Ovary (tissue), 10 donors: ENCODE measurements at places on chromosomes 12 and 14. TPM values are rescaled to one million over a fixed set of nuclear protein-coding genes. Genes with fewer than 3 reads are reported as not detected.
A peak's percentile ranks its signal among the peaks of the same experiment; 100 is the strongest.

- no peaks in the 10 kb centered on the region for H3K36me3 ChIP-seq
- DNase-seq = no peak
- H3K4me1 ChIP-seq = no peaks in the 10 kb centered on the region
- no peaks in the 10 kb centered on the region for H3K27me3 ChIP-seq
These were observed 57.0 kb downstream of the CATSPERB start for GRCh38 chr14:91674911-91675310.

The RBP5 gene
- total RNA-seq = 17.3 TPM

The IRAK3 gene
- total RNA-seq = 11.4 TPM

- H3K27me3 ChIP-seq = no peaks in the 10 kb centered on the region
- H3K4me1 ChIP-seq = no peaks in the 10 kb centered on the region
- no peak overlapping the region for H3K27ac ChIP-seq
These were observed 174.1 kb upstream of the PRICKLE1 start for GRCh38 chr12:42763682-42764081.

GRCh38 chr14:40656311-40656710 is 950.4 kb upstream of the LRFN5 start:
- H3K27ac ChIP-seq = no peak overlapping the region
- H3K36me3 ChIP-seq = no peaks in the 10 kb centered on the region
- no peaks in the 10 kb centered on the region for H3K4me1 ChIP-seq
- no peak for DNase-seq
- H3K27me3 ChIP-seq = no peaks in the 10 kb centered on the region
- H3K4me3 ChIP-seq = no peak overlapping the region

The ITGB7 gene
- 2.9 TPM for total RNA-seq

DNA sequence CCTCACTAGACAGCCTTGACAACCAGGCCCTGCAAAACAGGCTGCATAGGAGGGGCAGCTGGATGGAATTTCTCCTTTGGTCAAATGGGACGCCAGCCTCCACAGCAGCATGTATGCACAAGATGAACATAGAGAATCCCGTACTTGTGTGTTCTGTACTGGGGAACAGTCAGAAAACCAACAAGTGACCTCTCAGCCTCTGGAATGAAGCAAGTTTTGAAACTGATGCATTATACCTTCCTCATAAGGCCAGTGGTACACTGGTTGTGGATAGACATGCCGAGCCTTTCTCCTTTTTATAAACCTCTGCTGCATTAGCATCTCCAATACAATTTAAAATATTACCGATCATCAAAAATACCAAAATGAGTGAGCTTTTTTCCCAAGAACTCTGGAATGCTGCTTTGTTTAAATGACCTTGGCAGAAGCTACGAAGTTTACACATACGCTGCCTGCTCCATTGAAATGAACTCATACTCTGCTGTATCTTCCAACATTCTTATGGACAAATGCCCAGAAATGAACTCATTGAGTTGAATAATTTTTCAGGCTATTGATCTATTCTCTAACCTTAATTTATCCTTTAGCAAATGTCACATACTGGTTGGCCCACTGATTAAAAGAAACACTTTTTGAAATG is 47.6 kb upstream of the FERMT2 start:
- H3K27ac ChIP-seq = peak overlapping the region; percentile 34
- no peak overlapping the region for H3K4me3 ChIP-seq
- peaks cover 9% of the 10 kb centered on the region for H3K4me1 ChIP-seq
- no peak for DNase-seq

DNA sequence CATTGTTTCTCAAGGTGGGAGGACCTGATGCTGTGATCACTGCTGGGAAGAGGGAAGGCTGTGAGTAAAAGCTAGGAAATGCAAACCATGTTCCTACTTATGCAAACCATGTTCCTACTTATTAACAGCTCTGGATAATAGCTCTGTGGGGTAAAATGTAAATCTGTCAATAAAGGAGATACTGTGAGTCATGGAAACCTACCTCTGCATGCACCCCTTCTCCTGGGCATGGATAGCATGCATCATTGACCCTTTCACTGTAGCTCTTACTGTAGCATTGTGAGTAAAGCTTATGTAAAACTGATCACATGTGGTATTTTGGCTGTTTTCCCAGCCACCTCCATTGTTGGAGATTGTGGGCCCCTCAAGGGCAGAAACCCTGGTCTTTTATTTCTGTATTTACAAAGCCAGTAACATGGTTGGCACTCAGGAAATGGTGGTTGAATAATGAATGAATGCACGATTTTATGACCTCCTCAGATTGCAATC is 253.7 kb downstream of the GRIN2B start:
- no peaks in the 10 kb centered on the region for H3K36me3 ChIP-seq
- DNase-seq = no peak
- peaks cover 1% of the 10 kb centered on the region for H3K4me1 ChIP-seq
- no peak overlapping the region for H3K4me3 ChIP-seq
- no peaks in the 10 kb centered on the region for H3K27me3 ChIP-seq
- H3K27ac ChIP-seq = no peak overlapping the region

GRCh38 chr14:99627510-99628381 is 17.2 kb upstream of the HHIPL1 start:
- no peak overlapping the region for H3K4me3 ChIP-seq
- DNase-seq = no peak
- no peaks in the 10 kb centered on the region for H3K36me3 ChIP-seq
- H3K27ac ChIP-seq = no peak overlapping the region
- H3K4me1 ChIP-seq = peaks cover 1% of the 10 kb centered on the region

- no peaks in the 10 kb centered on the region for H3K27me3 ChIP-seq
- H3K4me1 ChIP-seq = peaks cover 3% of the 10 kb centered on the region
- no peak for DNase-seq
- H3K4me3 ChIP-seq = no peak overlapping the region
- no peak overlapping the region for H3K27ac ChIP-seq
These were observed 55.9 kb downstream of the C14orf132 start for GRCh38 chr14:96095058-96095457.

The SMCO2 gene
- not detected for total RNA-seq

The OAS1 gene
- 6.3 TPM for total RNA-seq

DNA sequence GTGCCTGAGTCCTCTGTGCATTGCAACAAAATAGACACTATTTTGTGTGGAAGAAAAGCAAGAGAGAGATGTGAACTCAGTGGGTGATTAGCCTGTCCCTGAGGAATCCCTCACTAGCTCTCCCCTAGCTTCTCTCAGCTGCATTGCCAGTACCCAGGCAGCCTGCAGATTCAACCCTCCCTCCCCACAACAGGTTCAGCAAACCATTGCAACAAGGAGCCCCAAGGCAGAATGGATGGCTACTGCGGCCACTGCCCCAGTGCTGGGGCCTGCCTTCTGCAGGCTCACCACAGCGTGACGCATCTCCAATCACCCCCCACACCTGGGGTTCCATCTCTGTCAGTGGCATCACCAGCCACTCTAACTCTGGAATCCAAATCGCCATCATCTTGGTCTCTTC is 2.3 kb downstream of the CRACR2A start:
- no peaks in the 10 kb centered on the region for H3K27me3 ChIP-seq
- no peak overlapping the region for H3K27ac ChIP-seq
- no peak overlapping the region for H3K4me3 ChIP-seq

GRCh38 chr14:24058951-24059475 is 7.2 kb downstream of the CARMIL3 start:
- H3K36me3 ChIP-seq = no peaks in the 10 kb centered on the region
- no peak overlapping the region for H3K27ac ChIP-seq
- H3K4me3 ChIP-seq = no peak overlapping the region

GRCh38 chr14:101681795-101682194 is 79.7 kb upstream of the PPP2R5C start:
- no peaks in the 10 kb centered on the region for H3K4me1 ChIP-seq
- H3K36me3 ChIP-seq = no peaks in the 10 kb centered on the region
- no peak for DNase-seq
- no peak overlapping the region for H3K27ac ChIP-seq
- no peak overlapping the region for H3K4me3 ChIP-seq
- no peaks in the 10 kb centered on the region for H3K27me3 ChIP-seq

GRCh38 chr12:59500915-59501314 is 94.9 kb upstream of the SLC16A7 start:
- H3K27ac ChIP-seq = no peak overlapping the region
- no peaks in the 10 kb centered on the region for H3K27me3 ChIP-seq
- no peak overlapping the region for H3K4me3 ChIP-seq
- DNase-seq = no peak
- no peaks in the 10 kb centered on the region for H3K4me1 ChIP-seq

The MYF5 gene
- not detected for total RNA-seq

GRCh38 chr14:67385120-67385519 is 25.0 kb downstream of the EIF2S1 start:
- DNase-seq = no peak
- no peak overlapping the region for H3K27ac ChIP-seq
- no peak overlapping the region for H3K4me3 ChIP-seq
- H3K27me3 ChIP-seq = no peaks in the 10 kb centered on the region
- H3K36me3 ChIP-seq = no peaks in the 10 kb centered on the region

DNA sequence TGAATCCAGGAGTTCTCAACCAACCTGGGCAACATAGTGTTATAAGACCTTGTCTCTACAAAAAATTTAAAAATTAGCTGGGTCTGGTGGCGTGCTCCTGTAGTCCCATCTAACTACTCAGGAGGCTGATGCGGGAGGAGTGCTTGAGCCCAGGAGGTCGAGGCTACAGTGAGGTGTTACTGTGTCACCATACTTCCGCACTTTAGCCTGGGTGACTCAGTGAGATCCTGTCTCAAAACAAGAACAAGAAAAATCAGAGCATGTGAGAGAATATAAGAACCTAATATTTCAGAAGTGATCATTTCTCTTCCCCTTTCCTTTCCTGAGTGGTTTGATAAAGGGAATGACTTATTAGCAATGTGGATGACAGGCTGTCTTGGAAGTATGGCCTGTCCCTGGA is 9.5 kb downstream of the TRAF3 start:
- H3K27ac ChIP-seq = no peak overlapping the region
- H3K27me3 ChIP-seq = no peaks in the 10 kb centered on the region
- no peak for DNase-seq
- no peak overlapping the region for H3K4me3 ChIP-seq
- H3K36me3 ChIP-seq = no peaks in the 10 kb centered on the region
- no peaks in the 10 kb centered on the region for H3K4me1 ChIP-seq

The RPL10L gene
- total RNA-seq = not detected

GRCh38 chr12:112875608-112876007 is 31.2 kb upstream of the OAS1 start:
- H3K27ac ChIP-seq = no peak overlapping the region
- H3K4me3 ChIP-seq = no peak overlapping the region
- no peaks in the 10 kb centered on the region for H3K36me3 ChIP-seq
- H3K27me3 ChIP-seq = no peaks in the 10 kb centered on the region

The AREL1 gene
- total RNA-seq = 16.4 TPM

GRCh38 chr14:100896369-100897060 is 7.0 kb downstream of the RTL1 start:
- H3K27me3 ChIP-seq = no peaks in the 10 kb centered on the region
- DNase-seq = no peak
- no peaks in the 10 kb centered on the region for H3K36me3 ChIP-seq
- H3K27ac ChIP-seq = no peak overlapping the region
- H3K4me3 ChIP-seq = no peak overlapping the region

DNA sequence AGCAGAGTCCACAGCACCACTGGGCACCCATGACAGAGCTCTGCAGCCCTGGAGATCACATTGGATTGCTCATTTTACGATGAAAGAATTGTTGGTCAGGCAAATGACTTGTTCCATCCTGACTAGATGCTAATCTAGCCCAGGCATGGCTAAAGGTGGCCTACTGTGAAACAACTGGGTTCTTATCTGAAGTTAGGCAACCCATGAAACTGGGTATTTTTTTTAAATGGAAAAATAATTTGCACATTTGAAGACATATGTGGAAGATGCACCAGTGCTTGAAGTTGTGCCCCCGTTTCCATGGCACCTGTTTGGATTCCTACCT is 8.3 kb downstream of the PYGL start:
- no peak for DNase-seq
- H3K4me3 ChIP-seq = no peak overlapping the region
- H3K27ac ChIP-seq = no peak overlapping the region

- no peaks in the 10 kb centered on the region for H3K27me3 ChIP-seq
- no peak overlapping the region for H3K4me3 ChIP-seq
- no peak overlapping the region for H3K27ac ChIP-seq
These were observed 8.6 kb downstream of the SPTLC2 start for GRCh38 chr14:77607741-77608302.

- H3K27me3 ChIP-seq = no peaks in the 10 kb centered on the region
- no peak overlapping the region for H3K27ac ChIP-seq
- H3K36me3 ChIP-seq = no peaks in the 10 kb centered on the region
- no peak for DNase-seq
These were observed 10.5 kb upstream of the ATF7 start for GRCh38 chr12:53636641-53637040.

DNA sequence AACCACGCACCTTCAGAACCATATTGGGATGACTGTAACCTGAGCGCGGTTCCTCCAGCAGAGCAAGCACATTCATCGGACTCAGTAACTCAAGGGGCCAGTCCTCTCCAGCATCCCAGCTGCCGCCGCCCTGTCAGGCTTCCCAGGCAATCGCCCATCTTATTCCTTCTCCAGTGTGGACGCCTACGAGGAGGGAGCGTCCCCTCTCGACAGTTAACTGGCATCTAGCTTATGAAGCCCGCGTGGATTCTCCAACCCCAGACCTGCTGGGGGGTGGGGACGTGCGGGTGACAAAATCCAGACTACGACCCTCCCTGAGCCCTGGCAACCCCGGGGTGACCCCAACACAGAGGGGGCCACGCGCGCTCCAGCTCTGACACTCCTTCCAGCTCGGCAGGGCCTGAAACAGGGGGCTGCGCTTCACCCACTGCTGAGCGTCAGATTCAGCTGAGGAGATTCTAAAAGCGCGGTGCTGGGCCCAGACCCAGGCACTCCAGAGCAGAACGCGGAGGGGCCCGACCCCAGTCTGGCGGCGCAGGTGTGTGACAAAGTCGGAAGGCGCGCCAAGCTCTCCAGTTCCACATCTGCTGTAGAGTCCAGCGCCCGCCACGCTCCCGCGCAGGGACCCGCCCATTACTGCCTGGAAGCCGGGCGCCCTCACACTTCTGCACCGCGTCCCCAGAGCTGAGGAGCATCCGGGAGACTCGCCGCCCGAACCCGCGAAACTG is 43.9 kb upstream of the ESR2 start:
- H3K27me3 ChIP-seq = no peaks in the 10 kb centered on the region
- no peaks in the 10 kb centered on the region for H3K4me1 ChIP-seq
- H3K27ac ChIP-seq = peak overlapping the region; percentile 69
- DNase-seq = no peak

- no peaks in the 10 kb centered on the region for H3K36me3 ChIP-seq
- no peak for DNase-seq
- H3K27ac ChIP-seq = no peak overlapping the region
- no peak overlapping the region for H3K4me3 ChIP-seq
These were observed 32.7 kb upstream of the KLRF1 start for GRCh38 chr12:9794484-9795093.

The PLD4 gene
- total RNA-seq = 2.8 TPM

- no peak overlapping the region for H3K4me3 ChIP-seq
- no peak for DNase-seq
- no peaks in the 10 kb centered on the region for H3K36me3 ChIP-seq
- peak overlapping the region; percentile 46 for H3K27ac ChIP-seq
These were observed 142.6 kb upstream of the CPSF6 start for GRCh38 chr12:69096669-69097335.
